ENCODE measurements at places on chromosomes 6 and 20.

DNA sequence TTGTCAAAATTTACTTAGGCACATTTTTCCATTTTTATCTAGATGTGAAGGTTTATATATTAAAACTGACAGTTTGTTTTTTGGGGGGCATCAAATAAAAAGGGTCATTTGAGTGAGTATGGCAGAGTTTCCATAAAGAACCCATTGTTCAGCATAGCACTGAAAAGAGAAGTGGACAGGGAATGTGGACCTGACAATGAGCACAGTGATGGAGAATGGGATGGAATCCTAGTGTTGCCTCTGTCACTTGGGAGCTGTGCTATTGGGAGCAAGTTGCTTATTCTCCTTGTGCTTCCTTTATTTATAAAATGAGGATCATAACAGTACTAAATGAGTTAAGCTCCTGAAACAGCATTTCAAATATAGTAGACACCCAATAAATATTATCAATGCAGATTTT lies 130.7 kb upstream of the SIM1 start:
- DNase-seq: no peak

DNA sequence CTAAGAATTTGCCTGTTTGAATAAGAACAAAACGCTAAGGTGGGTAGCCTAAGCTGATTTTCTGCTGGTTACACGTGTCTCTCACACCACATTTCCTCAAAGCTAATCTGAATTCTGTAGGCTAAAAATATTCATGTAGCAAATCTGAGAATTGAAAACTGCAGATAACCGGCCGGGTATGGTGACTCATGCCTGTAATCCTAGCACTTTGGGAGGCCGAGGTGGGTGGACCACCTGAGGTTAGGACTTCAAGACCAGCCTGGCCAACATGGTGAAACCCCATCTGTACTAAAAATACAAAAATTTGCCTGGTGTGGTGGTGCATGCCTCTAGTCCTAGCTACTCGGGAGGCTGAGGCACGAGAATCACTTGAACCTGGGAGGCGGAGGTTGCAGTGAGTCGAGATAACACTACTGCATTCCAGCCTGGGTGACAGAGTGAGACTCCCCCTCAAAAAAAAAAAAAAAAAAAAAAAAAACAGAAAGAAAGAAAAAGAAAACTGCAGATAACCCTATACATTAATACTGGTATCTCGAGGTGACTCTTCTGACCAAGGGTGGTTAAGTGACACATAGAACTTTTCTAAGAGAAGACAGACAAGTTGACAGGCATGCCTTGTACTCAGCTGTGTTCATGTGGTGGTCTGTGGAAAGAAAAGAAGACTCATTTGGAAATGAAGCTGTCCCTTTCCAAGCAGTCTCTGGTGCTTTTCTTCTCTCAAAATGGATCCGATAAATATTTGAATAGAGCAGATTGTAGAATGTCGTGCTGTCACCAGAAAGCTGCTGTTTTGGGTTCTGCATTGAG lies 24.7 kb upstream of the ASXL1 start:
- no peak for DNase-seq

GRCh38 chr6:132961610-132962009 lies 147.2 kb downstream of the RPS12 start:
- DNase-seq: peak; percentile 22

DNA sequence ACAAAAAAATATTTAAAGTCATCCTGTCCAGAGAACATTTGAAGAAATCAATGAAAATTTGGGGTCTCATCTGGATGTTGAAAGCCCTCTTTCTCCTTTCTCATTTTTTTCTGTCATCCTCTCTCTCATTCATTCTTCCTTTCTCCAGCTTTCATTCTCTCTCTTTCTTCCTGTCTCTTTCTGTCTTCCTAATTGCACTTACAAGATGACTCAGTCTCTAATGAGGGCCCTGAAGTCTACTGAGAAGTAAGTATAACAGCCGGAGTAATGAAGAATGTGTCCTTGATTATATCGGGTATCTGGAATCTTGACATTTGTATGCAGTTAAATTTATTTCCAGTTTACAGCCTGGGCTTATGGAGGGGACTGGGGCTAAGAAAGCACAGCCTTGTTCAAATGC lies 232.2 kb upstream of the SULF2 start:
- no peak for DNase-seq

DNA sequence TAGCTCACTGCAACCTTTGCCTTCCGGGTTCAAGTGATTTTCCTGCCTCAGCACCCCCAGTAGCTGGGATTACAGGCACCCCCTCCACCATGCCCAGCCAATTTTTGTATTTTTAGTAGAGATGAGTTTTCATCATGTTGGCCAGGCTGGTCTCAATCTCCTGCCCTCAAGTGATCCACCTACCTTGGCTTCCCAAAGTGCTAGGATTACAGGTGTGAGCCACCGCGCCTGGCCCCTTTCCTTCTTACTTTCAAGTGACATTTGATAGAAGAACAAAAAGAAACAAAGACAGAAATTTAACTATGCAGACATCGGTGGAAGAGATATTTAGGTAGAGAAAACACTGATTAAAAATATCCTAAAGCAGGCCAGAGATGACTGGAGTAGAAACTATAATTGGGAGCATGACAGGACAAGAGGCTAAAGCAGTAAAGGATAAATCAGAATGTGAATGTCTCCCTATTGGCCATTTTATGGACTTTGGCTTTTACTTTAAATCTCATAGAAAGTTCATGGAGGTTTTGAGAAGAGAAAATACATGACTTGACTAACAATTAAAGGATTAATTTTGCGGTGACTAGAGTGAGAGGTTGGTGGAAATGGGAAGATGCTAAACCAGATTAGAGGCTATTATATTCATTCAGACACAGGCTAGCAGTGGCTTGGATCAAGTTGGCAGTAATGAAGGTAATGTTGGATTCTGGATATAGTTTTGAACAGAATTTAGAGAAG lies 2.2 kb upstream of the EYS start:
- DNase-seq: no peak

DNA sequence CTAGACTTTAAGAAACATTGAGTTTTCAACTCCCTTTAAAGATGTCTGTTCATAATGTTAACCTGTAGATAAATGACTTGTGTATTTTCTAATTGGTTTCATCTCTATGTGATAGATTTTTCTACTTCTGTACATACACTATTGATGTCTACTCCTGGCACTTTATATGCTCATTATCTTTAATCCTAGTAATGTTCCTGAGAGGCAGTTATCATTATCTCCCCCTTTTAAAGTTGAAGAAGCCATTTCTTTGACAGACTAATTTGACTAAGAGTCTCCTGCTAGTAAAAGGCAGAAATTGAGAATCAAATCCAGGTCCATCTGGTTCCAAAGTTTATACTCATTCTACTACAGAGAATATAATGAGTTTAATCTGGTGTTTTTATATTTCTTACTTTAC lies 137.2 kb upstream of the SAMD5 start:
- no peak for DNase-seq
